ENCODE measurements at places on chromosomes 4 and X.
A peak's percentile ranks its signal among the peaks of the same experiment; 100 is the strongest.

DNA sequence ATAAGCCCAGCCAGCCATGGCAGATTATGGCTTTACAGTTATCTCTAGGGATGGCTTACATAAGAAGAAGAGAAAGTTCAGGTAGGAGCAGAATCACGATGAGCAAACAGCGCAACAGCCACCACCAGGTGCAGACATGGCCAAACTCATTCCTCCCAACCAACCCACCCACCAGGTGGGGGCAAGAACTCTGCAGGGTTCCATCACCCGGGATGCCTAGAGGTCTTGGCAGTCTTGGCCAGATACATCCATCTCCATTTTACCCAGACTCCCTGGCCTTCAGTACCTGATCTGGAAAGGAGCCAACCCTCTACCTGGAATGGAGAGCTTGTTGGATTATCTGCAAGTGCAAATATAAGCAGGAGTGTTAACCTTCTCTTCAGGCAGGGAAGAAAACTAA is 7.5 kb downstream of the TSC22D3 start:
- no peak for DNase-seq

DNA sequence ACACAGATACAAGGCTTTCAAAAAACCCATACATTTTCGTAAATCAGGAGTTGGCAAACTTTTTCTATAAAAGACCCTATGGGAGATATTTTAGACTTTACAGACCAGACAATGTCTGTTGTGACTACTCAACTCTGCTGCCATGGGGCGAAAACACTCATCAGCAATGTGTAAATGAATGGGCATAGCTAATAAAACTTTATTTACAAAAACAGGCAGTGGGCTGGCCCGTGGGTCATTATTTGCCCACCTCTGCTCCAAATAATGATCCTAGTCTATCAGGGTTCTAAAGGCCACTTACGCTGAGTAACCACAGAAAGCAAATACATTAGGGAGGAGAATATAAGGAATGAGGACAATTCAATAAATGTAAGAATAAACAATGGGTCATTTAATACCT is 43.9 kb upstream of the ACSL4 start:
- DNase-seq, result no peak

DNA sequence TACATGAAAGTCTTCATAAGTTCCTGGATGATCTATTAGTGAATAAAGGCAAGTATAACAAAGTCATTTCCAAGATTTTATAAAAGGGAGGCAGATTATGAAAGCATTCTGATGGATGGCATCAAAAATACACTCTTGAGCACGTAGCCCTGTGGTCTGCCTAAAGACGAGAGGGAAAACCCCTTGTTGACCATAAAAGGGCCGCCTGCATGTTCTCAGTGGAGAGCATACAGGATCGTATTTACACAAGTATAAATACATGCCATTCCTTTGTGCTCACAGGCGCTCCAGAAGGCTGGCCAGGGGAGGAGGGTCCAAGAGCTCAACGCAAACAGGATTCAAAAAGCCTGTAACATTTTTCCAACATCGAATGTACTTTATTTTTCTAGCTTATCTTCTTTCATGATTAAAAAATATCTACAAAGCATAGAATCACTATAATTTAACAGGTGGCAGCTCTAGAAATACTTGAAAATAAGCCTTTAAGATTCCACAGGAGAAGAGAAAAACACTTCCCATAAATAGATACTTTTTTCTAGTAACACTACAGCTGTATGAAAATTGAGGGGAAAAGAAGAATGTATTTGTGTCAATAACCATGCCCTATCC is 29.6 kb downstream of the PDGFC start:
- DNase-seq, result peak; percentile 92

GRCh38 chr4:158411269-158411668 is 110.4 kb upstream of the RXFP1 start:
- no peak for DNase-seq

DNA sequence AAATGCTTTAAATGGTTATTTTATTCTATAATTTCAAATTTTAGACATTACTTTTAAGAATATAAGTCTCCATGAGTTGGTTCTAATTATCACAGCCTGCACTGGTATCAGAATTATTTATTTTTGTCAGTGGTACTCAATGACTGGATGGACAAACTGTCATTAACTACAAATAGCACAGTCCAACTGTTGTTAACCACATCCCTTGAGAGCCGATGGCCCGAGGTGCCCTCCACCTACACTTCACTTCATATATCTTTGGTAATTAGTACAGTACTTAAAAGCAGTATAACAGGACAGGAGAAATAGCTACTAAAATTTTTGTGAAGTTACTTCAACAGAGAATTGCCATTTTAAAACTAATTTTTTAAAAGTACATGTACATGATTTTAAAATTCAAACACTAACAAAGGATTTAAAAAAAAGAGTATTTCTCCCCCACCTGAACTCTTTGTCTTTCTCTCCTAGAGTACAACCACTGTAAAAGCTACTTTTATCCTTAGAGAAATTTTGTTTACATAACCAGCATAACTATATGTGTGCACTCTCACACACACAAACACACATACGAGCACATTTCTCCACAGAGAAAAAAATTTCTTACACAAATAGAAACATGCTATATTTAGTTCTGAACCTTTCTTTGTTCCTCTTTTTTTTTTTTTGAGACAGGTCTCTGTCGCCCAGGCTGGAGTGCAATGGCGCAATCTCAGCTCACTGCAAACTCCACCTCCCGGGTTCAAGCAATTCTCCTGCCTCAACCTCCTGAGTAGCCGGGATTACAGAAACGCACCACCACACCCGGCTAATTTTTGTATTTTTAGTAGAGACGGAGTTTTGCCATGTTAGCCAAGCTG is 6.5 kb downstream of the TIFA start:
- no peak for DNase-seq

DNA sequence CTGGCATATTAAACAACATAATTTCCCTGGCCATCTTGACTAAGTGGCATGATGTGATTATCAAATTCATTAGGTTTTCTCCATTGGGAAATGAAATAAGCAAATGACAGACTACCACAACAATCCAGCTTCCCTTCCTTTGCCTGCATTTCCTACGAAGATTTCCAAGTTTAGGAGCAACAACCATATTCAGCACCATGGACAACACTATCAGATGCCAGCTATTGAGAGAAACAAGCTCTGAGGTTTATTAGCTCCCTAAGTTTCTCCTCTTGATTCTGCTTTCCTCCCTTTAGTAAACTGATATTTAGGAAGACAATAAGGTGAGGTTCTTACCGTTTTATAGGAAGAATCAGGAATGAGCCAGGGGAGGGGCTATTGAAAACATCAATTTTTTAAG is 36.2 kb downstream of the DCX start:
- DNase-seq, result no peak

GRCh38 chr4:148166132-148166591 is 276.1 kb downstream of the NR3C2 start:
- no peak for DNase-seq

- no peak for DNase-seq
Observed at GRCh38 chrX:143058120-143058519, 32.4 kb downstream of the SPANXN4 start.

GRCh38 chr4:150001815-150002214 is 76.4 kb upstream of the DCLK2 start:
- no peak for DNase-seq

- DNase-seq, result no peak
Observed at GRCh38 chrX:131187206-131187605, 101.9 kb downstream of the IGSF1 start.

GRCh38 chr4:165748321-165748720 is 124.7 kb upstream of the TLL1 start:
- no peak for DNase-seq

DNA sequence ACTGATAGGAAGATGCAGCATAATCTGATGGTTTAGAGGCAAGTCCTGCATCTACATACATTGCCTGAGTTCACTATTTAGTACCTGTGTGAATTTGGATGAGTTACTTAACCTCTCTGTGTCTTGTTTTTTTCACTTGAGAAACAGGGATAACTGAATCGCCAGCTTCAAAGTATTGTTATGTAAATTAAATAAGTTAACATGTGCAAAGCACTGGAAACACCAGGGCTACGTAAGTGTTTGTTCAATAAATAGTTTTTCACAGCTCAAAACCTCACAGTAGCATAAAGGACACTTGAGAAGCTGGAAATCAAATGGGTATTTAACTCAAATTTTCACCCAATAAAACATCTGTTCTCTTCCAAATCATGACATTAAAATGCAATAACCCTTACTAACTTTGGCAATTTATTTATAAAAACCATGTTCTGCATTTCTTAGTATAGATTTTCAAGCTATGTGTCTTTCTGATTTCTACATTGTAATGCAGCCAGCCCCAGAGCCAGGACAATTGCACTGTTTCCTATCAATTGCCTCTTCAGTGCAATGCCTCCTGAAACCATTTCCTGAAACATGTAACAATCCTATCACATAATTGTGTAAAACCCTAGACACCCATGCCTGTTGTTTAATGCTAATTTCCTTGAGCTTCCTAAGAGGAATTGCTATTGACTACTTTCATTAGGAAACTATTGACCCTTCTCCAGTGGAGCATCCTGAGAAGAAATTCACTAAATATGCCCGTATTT is 177.1 kb downstream of the UNC5C start:
- no peak for DNase-seq

- DNase-seq, result no peak
Observed at GRCh38 chr4:107018344-107018735, 17.8 kb downstream of the DKK2 start.

DNA sequence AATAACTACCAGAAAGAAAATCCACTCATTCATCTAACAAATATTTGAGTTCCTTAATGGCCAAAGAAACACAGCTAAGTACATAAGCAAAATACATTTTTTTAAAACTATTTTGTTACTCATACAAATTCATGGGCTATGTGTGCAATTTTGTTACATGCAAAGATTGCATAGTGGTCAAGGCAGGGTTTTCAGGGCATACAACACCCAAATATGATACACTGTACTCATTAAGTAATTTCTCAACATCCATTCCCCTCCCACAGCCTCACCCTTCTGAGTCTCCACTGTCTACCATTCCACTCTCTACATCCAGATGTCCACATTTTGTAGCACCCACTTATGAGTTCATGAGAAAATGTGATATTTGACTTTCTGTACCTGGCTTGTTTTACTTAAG is 58.2 kb downstream of the BRWD3 start:
- no peak for DNase-seq

DNA sequence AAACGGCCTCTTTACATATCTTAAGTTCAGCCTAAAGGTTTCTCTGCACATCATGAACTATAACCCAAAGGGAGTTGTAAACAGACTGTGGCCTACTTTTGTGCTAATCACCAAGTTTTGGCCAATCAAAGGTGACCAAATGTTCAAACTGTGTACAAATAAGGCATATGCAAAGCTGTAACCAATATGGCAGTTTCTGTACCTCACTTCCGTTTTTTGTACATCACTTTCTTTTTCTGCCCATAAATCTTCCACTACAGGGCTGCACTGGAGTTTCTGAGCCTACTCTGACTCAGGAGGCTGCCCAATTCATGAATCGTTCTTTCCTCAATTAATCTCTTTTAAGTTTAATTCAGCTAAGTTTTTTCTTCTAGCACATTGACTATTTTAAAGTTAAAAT is 318.7 kb downstream of the SLC7A11 start:
- no peak for DNase-seq

- DNase-seq, result peak; percentile 48
Observed at GRCh38 chr4:89724716-89725115, 112.2 kb downstream of the SNCA start.
